ENCODE measurements at places on chromosomes 7 and 10.

DNA sequence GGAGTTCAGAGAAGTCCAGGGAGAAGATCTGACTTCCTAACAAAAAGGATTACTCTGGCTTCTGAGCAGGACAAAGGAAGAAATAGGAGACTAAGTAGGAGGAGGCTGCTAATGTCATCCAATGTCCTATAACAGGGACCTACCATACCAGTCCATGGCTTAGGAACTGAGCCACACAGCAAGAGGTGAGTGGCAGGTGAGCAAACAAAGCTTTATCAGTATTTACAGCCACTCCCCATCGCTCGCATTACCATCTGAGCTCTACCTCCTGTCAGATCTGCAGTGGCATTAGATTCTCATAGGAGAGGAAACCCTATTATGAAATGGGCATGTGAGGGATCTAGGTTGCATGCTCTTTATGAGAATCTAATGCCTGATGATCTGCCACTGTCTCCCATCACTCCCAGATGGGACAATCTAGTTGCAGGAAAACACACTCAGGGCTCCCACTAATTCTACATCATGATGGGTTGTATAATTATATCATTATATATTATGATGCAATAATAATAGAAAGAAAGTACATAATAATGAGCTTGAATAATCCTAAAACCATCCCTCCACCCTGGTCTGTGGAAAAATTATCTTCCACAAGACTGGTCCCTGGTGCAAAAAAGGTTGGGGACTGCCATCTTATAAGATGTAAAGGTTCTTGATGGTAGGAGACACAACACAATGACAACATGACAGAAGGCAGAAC is 487.4 kb downstream of the PLXDC2 start:
- DNase-seq = no peak

- DNase-seq = no peak
Measured at GRCh38 chr10:96651998-96652431, 65.2 kb upstream of the TM9SF3 start.

GRCh38 chr7:150717814-150718420 is 1.5 kb downstream of the GIMAP1 start:
- DNase-seq = no peak

- DNase-seq = no peak
Measured at GRCh38 chr7:116797612-116798011, 64.8 kb upstream of the CAPZA2 start.

- DNase-seq = no peak
Measured at GRCh38 chr7:106965108-106965507, 79.4 kb upstream of the PRKAR2B start.

GRCh38 chr10:75209921-75210281 is 695 bp upstream of the VDAC2 start:
- DNase-seq = peak; percentile 42

GRCh38 chr10:7915923-7916536 is 97.7 kb downstream of the TAF3 start:
- DNase-seq = peak; percentile 32

DNA sequence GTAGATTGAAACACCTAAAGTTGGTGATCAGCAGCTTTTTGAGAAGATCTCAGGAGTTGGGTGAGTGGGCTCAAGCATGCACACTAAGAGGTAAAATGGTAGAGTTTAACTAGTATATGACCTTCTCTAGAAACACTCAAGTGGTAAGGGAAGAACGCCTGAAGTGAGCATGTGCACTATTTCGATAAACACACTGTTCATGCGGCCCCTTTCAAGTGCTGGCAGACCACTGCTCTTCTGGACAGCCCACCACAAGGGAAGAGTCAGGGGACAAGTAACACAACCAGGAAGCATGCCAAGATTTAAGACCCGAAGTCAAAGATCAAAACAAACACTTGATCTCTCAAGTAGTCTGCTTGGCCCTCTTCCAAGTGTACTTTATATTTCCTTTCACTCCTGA is 519.5 kb upstream of the ZWINT start:
- no peak for DNase-seq

DNA sequence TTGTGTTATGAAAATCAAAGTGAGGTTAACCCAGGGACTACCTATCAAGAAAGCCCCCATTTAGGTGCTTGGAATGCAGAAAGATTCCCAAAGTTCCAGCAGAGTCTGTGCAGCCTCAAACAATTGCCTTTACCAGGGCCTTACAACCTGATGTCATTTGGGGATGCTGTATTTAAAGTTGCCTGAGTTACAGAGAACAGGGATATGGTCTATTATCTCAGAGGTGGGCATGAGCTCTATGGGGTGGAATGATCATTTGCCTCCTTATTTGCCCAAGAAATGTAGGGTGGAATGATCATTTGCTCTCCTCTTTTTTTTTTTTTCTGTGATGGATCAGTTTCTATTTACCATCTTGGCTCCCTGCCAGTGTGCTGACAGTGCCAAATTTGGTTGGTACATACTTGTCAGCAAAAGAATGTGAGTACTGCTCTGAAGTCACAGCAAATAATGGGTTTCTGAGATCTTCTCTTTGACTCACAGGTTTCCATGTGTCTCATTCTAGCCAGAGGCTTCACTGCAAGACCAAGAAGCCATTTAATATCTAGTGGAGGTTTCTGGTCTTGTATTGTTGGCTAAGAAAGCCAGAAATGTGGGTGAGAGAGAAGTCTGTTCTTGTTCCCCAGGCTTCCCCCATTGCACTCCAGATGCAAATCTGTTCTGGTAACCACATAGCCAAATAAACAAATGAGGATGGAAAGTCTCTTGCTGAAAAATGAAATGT is 45.5 kb upstream of the ZNRF2 start:
- DNase-seq = peak; percentile 86

- DNase-seq = no peak
Measured at GRCh38 chr7:27157702-27158431, 1.4 kb upstream of the HOXA7 start.

GRCh38 chr10:126423732-126424491 is 35.6 kb upstream of the ADAM12 start:
- DNase-seq = no peak

DNA sequence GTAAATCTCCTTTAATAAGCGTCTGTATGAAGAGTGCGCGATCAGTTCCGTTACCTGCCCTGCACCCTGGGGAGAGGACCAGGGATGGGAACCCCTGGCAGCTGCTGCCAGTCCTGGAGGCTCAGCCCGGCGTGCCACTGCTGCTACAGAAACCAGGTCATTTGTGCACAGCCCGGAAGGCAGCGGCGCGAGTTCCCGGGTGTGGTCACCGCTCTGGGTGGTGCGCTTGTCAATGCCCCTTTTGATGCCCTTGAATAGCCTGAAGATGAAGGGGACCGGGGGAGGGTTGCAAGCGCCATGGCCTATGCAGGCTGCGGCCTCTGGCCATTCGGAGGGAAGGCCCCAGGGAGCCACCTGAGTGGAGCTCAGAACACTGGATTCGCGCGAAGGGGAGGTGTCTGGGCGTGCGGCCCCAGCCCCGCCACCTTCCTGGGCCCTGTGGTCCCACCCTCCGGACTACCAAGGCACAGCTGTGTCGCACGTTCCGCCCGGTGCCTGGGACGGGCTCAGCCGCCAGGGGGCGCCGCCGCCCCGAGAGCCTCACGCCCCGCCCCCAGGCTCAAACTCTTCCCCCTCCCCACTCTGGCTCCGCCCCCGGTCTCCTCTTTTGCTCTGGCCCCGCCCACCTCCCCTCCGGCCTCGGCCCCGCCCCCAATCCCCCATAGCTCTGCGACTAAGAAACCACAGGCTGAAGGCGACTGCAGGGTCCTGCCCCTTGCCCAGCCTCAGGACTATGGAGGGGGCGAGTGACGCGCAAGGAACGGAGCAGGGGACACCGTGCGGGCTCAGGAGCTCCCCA is 16.5 kb downstream of the AP5Z1 start:
- no peak for DNase-seq

- DNase-seq = no peak
Measured at GRCh38 chr7:31146030-31146429, 93.9 kb downstream of the ADCYAP1R1 start.

DNA sequence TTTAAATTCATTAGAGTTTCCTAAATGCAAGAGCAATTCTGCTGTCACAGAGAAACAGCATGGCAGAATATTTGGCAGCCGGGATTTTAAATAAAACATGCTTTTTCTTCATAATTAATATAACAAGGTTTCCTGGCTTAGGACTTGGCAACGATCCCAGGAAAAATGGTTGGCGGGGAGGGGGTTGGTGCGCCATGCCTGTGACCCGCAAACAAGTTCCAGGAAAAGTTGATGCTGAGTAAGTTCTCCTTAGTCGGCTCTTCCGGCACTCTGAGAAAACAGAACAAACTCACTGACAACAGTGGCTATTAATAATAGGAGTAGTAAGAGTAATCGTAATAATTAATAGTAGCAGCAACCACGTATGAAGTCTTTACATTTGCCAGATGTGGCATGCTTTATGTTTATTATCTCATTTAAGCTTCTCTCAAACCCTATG is 4.6 kb downstream of the HABP2 start:
- DNase-seq = no peak

GRCh38 chr7:48390388-48391327 is 219.4 kb downstream of the ABCA13 start:
- DNase-seq = peak; percentile 30

DNA sequence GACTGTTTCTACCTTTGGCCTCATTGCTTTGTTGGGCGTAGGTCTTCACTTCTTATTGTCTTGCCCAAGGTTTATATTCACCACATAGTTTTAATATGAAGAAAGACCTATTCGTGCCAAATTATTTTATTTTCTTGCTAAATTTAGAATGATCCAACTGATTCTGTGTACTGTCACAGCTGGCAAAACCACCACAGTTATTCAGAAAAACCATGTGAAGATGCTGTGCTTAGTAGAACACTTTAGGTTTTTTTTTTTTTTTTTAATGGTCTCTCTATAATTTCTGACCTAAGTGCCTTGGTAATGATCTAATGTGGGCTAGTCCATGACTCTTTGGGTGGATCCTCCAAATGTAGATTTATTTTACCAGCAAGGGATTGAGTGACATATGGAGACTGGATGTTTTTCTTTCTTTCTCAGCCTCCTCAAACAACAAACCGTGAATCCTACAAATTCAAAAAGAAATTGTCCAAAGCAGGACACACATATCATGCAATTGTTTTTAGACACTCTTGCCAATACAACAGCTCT is 243.8 kb downstream of the DYNC1I1 start:
- no peak for DNase-seq

- DNase-seq = no peak
Measured at GRCh38 chr7:12683678-12684585, 3.5 kb upstream of the ARL4A start.

- no peak for DNase-seq
Measured at GRCh38 chr7:142939226-142939910, at the start of gene LLCFC1. Gene LLCFC1, plus strand, starts transcription at chr7:142939484. Its CDS starts 138 bp downstream, at chr7:142939622.

- DNase-seq = no peak
Measured at GRCh38 chr7:22452142-22452959, 47.6 kb downstream of the STEAP1B start.

GRCh38 chr7:40597517-40597916 is 462.7 kb downstream of the SUGCT start:
- DNase-seq = no peak

- DNase-seq = no peak
Measured at GRCh38 chr10:62022830-62023229, 121.3 kb downstream of the ARID5B start.

DNA sequence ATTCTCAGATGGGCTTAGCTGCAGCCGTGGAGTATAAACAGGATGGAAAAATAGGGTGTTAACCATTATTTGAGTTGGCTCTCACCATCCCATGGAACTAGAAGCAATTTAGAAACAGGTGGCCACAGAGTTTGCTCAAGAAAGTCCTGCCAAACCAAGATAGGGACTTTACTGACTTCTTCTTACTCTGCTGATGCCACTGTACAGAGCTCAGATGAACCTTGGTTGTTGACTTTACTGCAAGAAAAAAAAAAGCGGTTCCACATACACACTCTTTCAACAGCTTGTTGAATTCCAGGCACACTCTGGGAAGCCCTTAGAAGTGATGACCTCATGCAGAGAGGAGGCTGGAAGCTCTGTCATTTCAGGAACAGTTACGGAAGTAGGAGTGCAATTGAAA is 753.4 kb downstream of the NRG3 start:
- no peak for DNase-seq

- no peak for DNase-seq
Measured at GRCh38 chr10:32061440-32061839, 5.2 kb upstream of the KIF5B start.

- DNase-seq = no peak
Measured at GRCh38 chr7:113294750-113295149, 176.4 kb upstream of the SMIM30 start.

DNA sequence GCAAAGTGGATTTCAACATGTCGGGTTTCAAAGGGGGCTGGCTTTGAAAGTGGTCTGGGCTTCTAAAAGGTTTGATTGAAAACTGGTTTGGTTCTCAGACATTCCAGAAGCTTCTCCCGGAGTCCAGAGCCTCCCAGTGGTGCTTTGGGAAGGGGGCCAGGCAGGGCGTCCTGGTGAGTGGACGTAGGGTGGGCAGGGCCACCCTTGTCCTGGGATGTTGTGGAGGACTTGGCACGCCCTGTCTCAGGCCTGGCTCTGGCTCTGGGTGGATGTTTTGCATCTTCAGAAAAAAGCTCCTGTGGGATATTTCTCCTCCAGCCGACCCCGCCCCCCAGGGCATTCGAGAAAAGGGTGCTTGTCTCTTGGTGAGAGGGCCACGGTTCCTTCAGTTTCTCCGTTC is 31.2 kb downstream of the GRIFIN start:
- no peak for DNase-seq

DNA sequence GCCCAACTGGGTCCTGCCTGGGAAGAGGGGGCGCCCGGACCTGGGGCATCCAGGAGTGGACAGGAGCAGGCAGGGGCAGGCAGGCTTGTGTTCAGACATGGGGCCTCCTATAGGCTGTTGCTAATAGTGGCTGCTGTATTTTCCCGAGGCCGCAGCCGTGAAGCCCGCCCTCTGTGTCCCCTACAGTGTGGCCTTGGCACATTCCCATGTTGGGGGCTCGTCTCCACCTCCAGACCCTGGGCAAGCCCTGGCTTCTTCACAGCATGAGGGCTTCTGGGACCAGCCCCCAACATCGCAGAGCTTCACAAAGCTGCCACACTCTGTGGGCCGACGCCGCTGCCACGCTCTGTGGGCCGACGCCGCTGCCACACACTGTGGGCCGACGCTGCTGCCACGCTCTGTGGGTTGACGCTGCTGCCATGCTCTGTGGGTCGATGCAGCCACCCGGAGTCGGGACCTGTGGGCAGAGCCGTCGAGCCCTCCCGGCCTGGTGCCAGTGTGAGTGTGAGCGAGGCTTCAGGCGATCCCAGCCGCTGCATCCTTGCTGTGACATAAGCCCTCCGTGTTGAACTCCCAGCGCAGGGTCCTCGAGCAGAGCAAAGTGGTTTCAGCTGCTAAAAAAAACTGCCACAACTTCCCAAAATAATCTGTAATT is 109.0 kb downstream of the INPP5A start:
- no peak for DNase-seq

DNA sequence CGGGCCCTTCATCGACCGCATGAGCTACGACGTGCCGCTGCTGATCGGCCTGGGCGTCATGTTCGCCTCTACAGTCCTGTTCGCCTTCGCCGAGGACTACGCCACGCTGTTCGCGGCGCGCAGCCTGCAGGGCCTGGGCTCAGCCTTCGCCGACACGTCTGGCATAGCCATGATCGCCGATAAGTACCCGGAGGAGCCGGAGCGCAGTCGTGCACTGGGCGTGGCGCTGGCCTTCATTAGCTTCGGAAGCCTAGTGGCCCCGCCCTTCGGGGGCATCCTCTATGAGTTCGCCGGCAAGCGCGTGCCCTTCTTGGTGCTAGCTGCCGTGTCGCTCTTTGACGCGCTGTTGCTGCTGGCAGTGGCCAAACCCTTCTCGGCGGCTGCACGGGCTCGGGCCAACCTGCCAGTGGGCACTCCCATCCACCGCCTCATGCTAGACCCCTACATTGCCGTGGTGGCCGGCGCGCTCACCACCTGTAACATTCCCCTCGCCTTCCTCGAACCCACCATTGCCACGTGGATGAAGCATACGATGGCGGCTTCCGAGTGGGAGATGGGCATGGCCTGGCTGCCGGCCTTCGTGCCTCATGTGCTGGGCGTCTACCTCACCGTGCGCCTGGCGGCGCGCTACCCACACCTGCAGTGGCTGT is 1.2 kb downstream of the SLC18A3 start:
- DNase-seq = no peak

All from NCI-H1092 (cell line).